T-helper 2 cell treated with Interferon-gamma antibody and Interleukin-4, amounts not matched to agents 5 μg/mL and 100 μg/mL, for 36 hours (primary cell): ENCODE measurements at places on chromosomes 6 and 20.

- no peak for DNase-seq
Observed at GRCh38 chr6:71287038-71287437, 1.6 kb upstream of the OGFRL1 start.

DNA sequence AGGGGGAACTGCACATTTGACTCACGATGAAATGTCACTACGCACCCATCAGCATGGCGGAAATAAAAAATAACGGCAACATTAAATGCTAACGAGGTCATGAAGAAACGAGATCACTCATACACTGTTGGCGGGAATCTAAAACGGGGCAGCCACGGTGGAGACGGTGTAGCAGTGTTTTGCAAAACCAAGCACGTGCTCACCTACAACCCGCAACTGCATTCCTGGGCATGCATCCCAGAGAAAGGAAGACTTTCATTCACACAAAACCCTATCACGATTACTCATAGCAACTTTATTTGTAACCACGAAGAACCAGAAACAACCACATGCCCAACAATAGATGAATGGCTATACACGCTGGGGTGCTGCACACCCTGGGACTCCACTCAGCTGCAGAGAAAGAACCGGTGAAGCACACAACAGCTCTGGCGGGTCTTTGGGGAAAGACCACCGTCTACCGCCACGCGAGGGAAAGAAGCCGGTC is 77.0 kb downstream of the YTHDF1 start:
- DNase-seq = no peak

GRCh38 chr6:70166088-70166958 is 136.6 kb downstream of the COL9A1 start:
- no peak for DNase-seq

DNA sequence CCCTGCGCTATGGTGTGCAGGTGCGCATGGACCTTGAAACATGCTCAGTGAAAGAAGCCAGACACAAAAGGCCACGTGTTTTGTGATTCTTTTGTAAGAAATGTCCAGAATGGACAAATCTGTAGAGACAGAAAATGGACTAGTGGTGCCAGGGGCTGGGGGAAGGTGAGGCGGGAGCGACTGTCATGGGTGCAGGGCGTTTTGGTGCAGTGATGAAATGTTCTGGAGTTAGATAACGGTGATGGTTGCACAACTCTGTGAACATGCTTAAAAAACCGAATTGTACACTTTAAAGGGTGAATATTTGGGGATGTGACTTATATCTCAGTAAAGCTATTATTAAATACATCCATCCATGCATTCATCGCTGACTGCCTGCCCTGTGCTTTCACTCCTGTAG is 31.7 kb upstream of the NTSR1 start:
- DNase-seq = no peak

DNA sequence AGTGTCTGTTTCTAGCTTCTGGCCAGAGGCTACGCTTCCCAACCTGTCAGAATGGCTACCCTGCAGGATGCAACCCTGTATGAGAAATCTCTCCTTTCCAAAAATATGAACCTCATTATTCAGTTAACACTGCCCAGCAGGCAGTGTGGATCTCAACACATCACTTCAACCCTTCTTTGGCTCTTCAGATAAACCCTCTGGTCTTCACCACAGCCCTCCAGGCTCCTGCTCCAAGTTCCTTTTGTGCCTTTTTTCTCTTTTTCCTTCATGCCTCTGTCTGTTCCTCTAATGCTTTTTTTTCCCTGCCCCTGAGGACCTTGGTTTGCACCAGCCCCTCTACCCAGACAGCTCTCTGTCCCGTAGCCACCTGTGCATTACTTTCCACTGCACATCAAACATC is 207.4 kb downstream of the MYLK4 start:
- DNase-seq = no peak

GRCh38 chr20:53800883-53801604 is 207.4 kb upstream of the ZNF217 start:
- no peak for DNase-seq

DNA sequence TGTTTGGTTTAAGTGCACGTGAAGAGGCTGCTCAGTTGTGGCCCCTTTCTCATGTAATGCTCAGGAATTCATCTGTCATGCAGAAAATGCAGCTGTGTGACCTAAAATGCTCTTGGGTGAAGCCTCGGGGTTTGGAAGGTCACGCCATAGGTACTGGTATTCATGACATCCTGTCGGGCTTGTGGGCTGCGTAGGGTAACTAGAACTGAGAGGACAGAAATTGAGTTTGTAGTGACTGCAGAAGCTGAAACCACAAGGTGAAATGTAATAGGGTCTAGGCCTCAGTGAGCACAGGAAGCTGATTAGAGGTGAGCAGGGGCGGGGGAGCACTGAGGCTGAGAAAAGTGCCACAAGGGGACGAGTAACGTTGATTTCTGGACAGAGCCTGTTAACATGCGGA is 128.8 kb downstream of the SOBP start:
- peak; percentile 56 for DNase-seq

GRCh38 chr6:11388983-11389944 is 148.3 kb upstream of the TMEM170B start:
- DNase-seq = no peak

GRCh38 chr6:42653851-42654250 is 68.5 kb downstream of the PRPH2 start:
- DNase-seq = no peak

GRCh38 chr20:50012282-50013263 is 29.8 kb downstream of the SNAI1 start:
- DNase-seq = no peak
